Suppressor macrophage treated with lipopolysaccharide for 1 hour (primary cell): ENCODE measurements at places on chromosomes 7 and 10.

DNA sequence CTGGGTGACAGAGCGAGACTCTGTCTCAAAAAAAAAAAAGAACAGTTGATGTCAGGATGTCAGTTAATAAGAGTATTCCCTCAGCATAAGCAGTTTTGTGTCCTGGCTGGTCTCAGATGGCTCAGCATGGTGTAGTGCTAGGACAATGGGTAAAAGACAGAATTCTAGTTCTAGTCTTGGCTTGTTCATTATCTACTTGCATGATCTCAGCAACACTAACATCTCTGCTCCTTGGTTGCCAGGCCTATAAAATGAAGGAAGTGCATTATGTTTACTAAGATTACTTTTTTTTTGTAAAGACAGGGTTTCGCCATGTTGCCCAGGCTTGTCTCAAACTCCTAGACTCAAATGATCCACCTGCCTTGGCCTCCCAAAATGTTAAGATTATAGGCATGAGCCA, 84.3 kb upstream of the SP8 start:
- no peak for DNase-seq

GRCh38 chr7:77837966-77838365, 39.4 kb downstream of the PHTF2 start:
- no peak for DNase-seq

GRCh38 chr10:11823989-11824346, 812 bp downstream of the PROSER2 start:
- DNase-seq, result no peak

DNA sequence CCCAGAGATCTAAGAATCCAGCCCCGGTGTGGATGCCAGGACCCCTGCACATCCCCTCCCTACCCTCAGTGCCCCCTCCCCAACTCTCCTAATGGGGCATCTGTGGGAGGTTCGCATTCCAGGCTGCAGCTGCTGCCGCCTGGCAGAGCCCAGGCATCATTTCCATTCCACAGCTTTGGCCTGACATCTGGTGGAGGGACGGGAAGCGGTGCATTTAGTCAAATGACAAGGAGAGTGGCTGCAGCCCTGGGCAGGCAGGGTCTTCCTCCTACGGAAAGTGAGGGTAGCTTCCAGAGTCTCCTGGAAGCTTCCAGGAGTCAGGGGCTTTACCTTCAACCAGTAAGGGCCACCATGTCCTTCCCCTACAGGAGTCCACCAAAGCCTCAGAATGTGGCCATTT, 30.8 kb downstream of the PRLHR start:
- DNase-seq, result no peak

DNA sequence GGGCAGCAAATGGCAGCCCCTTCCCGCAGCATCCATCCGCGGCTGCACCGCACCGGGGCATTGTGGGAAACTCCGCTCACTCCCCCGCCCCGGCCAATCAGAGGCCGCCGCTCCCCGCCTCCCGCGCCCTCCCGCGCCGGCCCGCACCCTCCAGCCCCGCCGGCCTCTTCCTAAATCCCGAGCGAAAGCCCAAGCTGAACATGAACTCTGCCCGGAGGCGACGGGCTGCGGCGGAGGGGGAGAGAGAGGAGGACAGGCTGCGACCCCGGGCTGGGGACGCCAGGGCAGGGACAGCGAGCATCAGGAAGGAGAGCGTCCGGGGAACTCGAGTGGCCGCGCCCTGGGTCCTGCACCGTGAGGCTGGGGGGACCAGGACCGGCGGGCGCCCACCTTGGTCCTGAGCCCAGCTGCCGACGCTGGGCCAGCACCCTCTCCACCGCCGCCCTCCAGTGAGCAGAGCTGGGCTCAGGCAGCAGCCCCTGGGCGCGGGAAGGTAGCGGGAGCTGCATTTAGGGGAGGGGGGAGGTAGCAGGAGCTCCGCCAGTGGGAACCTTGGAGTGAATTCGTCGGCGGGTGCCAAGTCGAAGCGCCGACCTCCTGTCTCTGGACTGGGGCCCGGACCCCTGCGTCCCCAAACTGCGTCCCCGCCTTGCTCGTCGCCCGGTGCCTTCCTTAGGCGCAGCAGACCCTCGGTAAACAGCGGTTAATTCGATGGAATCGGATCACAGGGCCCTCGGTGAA, at the start of gene DGKI:
DGKI (minus strand) TSS at position 148 of the 741 bp plus-strand sequence.
- no peak for DNase-seq

- DNase-seq, result peak; percentile 44
These were observed 96.2 kb downstream of the C10orf105 start for GRCh38 chr10:71623098-71623985.

DNA sequence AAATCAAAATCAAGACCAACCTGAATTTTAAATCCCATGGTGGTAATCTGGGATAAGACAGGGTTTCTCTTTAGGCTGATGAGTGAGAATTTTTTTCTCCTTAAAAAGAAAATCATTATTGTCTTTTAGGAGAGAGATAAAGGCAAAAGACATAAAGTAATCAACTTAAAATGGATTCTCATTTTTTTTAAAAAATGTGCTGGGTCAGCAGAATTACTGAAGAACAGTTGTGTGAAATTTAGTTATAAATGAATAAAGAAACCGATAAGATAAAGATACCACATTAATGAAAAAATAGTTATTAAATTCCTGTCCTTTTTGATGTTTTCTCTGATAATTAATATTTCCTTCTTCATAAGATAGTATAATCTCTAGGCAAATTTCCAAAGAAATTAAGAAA, 161.3 kb upstream of the YAE1 start:
- no peak for DNase-seq

GRCh38 chr10:118259288-118259906, 82.7 kb downstream of the FAM204A start:
- DNase-seq, result peak; percentile 37

DNA sequence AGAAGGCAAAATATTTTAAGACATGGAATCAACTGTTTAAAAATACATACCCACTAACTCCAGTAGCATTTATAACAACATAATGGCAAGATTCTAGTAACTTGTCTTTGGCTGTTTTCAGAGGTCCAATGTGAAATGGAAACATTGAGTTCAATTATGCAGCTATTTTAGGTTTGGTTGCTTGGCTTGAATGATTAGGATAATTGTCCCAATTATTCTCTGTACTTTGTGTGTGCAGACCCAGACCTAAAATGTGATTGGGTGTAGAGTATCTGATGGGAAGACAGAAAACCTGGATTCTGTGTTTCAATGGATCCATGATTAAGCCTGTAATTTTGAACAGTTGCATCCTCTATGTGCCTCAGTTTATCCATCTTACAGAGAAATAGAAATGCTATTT, 392.7 kb upstream of the NFE2L3 start:
- DNase-seq, result no peak

GRCh38 chr7:30898411-30898810, 13.2 kb upstream of the AQP1 start:
- DNase-seq, result no peak

DNA sequence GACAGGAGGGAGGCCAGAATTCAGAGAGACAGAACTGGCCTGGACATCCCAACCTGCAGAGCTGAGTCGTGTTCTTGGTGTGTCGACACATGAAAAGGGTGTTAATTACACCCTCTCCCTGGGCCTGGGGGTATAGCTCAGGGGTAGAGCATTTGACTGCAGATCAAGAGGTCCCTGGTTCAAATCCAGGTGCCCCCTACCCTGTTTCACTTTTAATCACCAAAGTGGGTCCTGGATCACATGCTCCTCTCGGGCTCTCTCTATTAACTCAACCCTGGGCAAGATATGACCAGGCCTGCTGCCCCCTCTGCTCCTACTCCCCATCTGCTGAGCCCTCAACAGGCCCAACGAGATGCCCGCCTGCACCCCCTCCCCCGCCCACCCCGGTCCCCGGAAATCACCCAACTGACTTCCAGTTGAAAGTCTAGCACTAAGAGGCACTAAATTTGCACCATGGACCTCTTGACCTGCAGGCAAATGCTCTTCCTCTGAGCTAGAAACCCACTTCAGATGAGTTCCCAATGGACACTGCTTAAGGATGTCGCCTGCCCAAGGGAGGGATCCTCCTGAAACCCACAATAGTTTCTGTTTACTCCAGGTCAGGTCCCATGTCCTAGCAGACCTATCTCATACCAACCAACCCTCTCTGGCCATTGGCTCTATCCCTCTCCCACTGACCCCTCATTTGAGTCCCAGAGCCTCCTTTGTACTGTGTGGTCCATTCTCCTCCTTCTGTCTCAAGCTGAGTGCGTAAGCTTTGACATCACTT, 137.6 kb downstream of the ZNF467 start:
- no peak for DNase-seq

- no peak for DNase-seq
These were observed 135.1 kb upstream of the RET start for GRCh38 chr10:42941790-42942189.

- no peak for DNase-seq
These were observed 8.9 kb upstream of the KLHL7 start for GRCh38 chr7:23096518-23097290.

DNA sequence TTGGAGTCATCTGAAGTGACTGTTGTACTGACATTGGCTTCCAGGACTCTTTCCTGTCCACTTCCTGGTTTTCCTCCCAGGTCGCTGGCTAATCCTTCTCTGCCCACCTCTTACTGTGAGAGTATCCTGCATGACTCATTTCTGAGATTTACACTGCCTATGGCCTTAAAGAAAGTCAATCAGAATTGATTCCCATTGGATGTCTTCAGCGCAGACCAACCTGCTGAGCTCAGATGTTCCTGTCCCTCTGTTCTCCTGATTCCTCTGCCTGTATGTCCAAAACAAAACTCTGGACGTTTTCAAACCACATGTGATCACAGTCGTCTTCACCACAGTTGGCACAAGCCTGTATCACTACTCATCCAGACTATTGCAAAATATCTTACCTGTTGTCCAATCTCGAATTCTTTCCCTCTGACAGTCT, 262.1 kb downstream of the CREB5 start:
- DNase-seq, result no peak

DNA sequence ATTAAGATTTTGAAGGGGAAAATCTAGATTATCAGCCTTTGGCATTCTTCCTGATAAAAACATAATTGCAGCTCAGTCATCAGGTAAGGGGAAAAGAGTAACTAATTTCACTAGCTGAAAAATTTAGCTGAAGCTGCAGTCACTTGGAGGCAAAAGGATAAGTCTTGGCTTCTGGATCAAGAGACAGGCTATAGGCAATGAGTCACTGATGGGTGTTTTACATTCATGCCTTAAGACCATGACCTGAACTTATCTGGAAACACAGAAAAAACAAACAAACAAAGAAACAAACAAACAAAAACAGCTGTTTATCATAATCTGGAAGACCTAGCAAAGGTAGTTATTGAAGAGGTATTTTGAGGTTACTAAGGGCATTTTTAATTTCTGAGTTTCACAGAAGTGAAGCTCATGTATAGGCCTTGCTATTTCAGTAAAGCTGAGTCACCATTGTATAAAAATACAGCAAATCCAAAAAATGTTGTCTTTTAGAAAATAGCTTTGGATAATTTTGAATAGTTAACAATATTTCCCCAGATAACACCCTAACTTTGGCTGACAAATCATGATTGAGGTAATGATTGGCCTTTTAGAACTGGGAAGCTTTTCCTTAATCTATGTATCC, 40.3 kb downstream of the ZNF22 start:
- no peak for DNase-seq

DNA sequence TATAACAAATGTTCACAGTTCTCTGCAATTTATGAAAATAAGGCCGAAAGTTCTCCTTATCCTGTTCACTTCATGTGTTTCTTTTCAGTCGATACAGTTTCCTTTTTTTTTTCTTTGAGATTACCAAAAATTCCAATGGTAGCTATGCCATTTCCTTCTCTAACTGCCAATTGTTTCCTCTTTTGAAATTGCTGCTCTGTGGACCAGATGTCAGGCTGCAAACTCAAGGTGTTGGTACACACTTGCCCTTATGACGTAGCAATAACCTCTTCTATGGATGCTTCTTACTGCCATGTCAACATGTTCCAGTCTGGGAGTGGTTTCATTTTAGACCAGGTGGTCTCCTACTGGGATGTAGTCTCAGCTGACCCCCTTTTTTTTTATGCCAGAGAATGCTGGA, 52.9 kb downstream of the CASD1 start:
- DNase-seq, result no peak

DNA sequence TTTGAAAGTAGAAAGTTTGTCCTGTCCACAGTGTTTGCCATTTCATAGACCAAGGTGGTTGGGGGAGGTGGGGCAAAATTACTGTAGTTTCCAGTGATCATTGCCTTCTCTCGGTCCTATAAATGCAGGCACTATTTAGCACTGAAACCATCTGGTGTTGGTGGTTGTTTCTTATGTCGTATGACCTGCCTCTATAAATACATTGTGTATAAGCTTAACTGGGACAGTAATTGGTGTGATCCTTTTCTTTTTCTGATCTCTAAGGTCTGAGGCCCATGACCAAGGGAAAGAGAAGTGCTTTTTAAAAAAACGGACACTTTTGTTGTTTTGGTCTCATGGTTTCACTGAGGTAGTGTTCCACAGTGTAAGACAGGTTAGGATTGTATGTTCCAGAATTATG, 63.1 kb downstream of the AUTS2 start:
- no peak for DNase-seq

DNA sequence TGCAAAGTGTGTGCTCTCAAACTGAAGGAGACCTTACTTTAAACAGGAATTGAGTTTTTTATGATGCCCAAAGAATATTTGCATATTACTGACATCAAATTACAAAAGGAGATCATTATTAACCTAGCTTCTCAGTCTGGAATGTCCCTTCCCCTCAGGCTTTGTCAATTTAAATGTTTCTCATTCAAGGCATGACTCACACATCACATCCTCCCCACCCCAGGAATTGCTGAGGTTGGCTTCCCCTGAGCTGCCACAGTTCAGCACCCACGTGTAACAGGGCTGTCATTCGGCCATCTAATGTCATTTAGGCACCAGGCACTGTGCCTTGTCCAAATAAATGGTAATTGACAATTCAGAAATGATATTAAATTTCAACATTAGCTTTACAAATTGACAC, 305.9 kb upstream of the MGMT start:
- peak; percentile 89 for DNase-seq

- no peak for DNase-seq
These were observed 26.7 kb upstream of the DNAJB6 start for GRCh38 chr7:157309988-157310668.

DNA sequence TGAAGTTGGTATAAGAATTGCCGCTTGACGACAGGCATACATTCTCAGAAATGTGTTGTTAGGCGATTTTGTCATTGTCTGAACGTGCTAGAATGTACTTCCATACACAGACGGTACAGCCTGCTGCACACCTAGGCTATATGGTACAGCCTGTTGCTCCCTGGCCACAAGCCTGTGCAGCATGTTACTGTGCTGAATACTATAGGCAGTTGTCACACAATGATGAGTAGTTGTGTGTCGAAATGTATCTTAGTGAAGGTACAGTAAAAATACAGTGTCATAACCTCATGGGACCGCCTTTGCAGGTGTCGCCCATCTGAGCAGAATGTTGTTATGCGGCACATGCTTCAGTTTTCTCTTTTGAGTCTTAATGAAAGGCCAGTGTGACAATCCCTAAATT, 66.5 kb downstream of the SHH start:
- no peak for DNase-seq

DNA sequence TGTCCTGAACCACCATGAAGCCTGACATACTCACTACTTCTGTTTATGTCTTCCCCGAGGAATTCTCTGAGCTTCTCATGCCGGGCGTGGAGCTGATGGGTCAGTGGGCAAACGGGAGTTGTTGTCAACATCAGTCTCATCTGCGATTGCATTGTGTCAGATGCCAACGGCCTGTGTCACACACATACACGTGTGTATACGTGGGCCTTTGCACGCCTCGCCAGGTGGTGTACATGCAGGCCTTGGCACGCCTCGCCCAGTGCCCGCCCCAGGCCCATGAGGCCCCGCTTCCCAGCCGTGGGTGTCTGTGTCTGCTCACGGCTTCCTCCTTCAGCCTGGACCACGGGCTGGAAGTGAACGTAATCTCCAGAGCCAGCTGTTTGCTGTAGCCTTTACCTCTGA, 7.5 kb upstream of the CSGALNACT2 start:
- peak; percentile 47 for DNase-seq
